ENCODE measurements at places on chromosomes 7 and 10.

DNA sequence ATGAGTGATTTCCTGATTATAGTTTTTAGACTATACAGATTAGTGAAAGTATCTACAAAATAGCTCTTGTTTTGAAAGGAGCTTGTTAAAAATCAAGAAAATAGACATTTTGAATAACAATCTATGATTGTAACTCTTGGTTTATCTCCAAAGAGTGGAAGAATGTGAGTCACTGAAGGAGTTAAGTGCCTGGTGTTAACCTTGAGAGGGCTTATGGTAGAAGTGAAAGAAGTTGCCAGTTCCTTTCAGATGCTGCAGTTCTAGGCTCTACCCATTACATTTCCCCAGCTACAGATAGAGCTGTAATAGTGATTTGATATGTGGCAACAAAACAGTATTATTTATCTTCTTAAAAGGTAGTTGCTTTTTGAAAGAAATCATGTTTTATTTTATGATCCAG lies 12.7 kb downstream of the NRBF2 start:
- DNase-seq: no peak

GRCh38 chr7:97868788-97869187 lies 3.4 kb downstream of the ASNS start:
- no peak for DNase-seq

DNA sequence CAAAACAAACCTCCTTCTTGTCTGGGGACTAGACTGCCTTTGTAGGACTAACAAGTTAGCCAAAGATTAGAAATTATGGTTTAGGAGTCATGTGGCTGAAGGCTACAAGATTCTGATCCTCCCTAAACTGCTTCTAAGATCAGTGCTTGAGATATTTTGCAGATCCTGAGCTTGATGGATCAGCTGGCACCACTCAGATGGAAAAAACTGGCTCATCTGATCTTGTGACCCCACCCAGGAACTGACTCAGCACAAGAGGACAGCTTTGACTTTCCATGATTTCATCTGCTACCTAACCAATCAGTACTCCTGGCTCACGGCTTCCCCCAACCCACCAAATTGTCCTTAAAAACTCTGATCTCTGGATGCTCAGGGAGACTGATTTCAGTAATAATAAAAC lies 271.5 kb upstream of the TAC1 start:
- DNase-seq: no peak

- DNase-seq: no peak
Measured at GRCh38 chr7:49866076-49866735, 92.8 kb downstream of the VWC2 start.

GRCh38 chr7:128732521-128733277 lies 6.5 kb upstream of the CALU start:
- no peak for DNase-seq

DNA sequence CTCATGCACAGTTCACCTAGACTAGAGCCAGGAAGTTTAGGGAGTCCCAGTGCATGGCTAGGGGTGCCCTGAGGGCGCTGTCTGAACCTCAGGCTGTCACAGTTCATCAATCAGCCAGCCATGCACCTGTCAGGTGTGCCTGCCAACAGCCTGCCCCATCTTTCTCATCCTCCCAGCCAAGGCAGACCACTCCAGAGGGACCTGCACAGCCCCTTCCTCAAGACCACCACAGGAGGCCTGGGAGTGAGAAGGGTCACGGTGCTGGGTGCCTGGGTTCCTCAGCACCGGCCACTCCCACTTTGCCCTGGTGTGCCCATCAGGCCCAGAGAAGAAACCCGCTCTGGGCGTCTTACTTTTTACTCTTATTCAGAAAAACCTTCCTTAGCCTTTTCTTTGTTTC lies 8.4 kb downstream of the ATP6V1F start:
- DNase-seq: no peak

DNA sequence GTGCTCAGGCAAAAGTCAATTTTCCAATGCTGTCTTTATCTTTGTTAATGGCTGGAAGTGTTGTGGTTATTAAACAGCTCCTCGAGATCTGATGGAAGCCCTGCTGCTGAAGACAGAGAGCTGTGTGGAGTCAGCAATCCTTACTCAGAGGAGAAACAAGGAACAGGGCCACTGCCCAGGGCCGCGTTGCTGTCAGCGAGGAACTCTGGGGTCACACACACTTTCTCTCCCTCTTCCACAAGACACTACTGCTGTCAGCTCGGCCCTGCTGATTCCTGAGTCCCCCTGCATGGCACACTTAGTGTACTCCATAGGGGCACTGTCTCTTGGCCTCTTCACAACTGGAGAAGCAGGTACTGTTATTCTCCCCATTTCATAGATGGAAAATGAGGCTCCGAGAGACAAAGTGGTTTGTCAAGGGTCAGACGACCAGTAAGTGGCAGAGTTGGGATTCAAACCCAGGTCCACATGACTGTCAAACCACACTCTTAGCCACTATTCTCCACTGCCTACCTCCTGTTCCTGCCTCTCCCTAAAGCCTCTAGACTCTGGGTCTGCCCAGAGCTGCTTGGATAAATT lies 29.3 kb upstream of the PDCD4 start:
- peak; percentile 54 for DNase-seq

- no peak for DNase-seq
Measured at GRCh38 chr7:96187735-96188134, 134.2 kb downstream of the SLC25A13 start.

GRCh38 chr7:158550886-158551452 lies 36.7 kb downstream of the PTPRN2 start:
- no peak for DNase-seq

GRCh38 chr10:59829024-59829423 lies 75.8 kb upstream of the MRLN start:
- DNase-seq: no peak

GRCh38 chr7:16753932-16754855 lies 639 bp downstream of the TSPAN13 start:
- peak; percentile 9 for DNase-seq

DNA sequence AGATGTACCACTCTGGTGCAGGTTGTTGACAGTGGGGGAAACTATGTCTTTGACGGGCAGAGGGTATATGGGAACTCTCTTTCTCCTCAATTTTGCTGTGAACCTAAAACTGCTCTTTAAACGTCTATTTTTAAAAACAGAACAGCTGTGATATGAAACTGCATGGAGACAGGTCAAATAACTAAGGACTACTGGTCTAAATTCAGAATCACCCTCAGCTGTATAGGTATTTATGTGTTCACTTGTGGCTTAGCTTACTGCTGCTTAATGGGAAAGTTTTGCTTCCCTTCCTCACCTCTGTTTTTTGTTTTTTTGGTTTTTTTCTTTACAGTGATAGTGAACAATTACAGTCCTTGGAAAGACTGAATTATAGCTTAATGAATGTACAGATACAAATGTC lies 86.9 kb upstream of the STRIP2 start:
- no peak for DNase-seq

- no peak for DNase-seq
Measured at GRCh38 chr10:131640045-131640644, 260.7 kb upstream of the PPP2R2D start.

- DNase-seq: no peak
Measured at GRCh38 chr7:130566168-130566897, 74.4 kb downstream of the MEST start.

DNA sequence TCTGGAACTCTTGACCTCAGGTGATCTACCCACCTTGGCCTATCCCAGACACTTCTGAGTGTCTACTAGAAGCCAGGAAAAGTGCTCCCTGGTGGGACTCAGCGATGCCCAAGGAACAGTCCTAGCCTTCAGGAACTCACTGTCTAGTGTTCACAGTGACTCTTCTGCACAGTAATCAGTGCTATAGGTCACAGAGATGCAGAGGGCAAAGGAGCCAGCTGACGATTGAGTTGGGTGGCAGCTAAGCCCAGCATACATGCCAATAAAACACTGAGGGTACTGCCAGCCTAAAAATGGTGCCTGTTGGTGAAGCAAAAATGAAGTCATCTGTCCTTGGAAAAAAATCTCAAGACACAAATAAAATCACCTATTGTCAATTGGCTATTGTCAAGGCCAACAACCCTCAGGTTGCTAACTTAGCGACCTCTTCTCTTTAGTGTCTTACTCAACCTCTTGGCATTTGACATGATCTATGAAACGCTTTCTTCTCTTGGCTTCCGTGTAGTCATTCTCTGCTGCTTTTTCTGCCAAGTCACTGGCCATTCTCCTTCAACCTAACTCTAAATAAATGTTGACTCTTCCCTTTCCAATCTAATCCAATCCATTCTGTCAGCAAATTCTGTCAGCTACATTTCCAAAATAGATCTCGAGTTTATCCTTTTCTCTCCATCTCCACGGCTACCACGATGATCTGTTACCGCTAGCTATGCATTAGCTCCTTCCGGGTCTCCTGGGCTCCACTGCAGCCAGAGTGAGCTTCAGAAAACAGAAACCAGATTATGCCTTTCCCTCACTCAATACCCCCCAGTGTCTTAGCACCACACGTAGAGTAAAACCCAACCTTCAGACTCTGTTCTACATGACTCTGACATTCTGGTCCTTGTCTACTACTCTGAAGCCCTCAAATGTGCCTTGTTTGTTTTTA lies 99.2 kb downstream of the ATXN7L1 start:
- no peak for DNase-seq

GRCh38 chr7:105213611-105214010 lies 175.1 kb downstream of the SRPK2 start:
- DNase-seq: no peak

DNA sequence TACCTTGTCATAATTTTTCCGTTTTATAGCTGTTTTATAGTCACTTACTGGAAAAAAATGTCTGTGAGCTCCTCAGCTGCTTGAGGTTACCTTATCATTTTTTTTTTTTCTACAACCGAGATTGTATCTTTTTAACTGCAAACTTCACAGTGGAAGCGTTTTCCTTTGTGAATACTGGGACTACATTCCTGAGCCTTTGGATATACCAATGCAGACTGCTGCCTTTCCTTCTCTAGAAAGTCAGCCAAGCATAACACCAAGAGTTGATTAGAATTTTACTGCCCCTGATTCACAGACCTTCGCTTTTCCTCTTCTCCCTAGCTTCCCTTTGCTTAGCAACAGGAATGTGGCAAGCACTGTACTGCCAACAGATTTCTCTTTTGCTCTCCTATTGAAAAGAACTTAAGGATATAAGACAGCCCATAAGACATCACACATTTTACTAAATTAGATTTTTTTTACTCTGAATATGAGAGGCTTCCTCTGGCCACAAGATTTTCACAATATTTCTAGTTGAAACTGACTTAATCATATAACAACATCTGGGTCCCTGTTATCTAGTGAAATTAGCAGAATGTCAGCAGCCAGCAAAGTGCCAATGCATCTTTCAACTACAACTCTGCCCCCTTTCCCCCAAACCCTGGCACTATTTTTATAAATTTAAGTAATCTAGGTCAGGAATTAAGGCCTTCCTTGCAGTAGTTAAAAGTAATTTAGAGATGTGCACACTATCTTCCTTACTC lies 170.6 kb downstream of the PRKG1 start:
- DNase-seq: no peak

GRCh38 chr10:99450156-99450555 lies 19.7 kb upstream of the GOT1 start:
- no peak for DNase-seq

- DNase-seq: no peak
Measured at GRCh38 chr7:98423043-98423442, 22.2 kb upstream of the BAIAP2L1 start.

GRCh38 chr10:96512524-96513304 lies 1.0 kb downstream of the TLL2 start:
- DNase-seq: no peak

DNA sequence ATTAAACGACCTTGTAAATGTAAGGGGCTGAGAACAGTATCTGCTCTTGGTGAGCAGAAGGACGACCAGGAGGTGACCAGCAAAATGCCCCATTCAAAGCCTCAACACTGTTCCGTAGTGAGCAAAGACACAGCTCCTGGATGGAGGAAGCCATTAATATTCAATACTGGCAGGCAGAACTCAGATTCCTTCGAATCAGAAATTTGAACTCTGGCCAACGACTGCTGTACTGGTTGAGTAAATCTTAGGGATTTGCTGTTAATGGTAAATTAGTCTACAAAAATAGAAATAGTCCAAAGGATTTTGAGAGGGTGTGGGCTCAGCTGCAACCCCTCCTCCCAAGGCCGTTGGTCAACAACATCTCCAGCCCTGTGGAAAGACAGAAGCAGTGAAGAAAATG lies 130.5 kb upstream of the PFKP start:
- DNase-seq: no peak

DNA sequence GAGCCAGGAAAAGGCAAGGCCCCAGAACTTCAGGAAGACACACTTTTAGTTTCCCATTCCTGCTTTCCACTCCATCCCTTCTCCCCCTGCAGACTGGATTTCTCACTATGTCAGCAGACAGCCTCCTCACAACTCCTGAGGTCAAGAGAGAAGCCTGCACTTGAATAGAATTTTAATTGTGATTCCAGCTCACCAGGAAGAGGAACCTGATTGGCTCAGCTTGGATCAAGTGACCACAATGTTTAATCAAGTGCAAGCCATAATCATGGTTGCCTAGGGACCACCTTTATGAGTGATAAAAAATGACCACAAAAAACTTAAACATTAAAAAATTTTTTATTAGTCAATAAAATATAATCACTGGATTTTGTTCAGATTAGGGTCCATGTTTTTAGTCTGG lies 244.7 kb upstream of the RHOBTB1 start:
- no peak for DNase-seq

GRCh38 chr7:155928583-155928982 lies 116.3 kb upstream of the SHH start:
- no peak for DNase-seq

DNA sequence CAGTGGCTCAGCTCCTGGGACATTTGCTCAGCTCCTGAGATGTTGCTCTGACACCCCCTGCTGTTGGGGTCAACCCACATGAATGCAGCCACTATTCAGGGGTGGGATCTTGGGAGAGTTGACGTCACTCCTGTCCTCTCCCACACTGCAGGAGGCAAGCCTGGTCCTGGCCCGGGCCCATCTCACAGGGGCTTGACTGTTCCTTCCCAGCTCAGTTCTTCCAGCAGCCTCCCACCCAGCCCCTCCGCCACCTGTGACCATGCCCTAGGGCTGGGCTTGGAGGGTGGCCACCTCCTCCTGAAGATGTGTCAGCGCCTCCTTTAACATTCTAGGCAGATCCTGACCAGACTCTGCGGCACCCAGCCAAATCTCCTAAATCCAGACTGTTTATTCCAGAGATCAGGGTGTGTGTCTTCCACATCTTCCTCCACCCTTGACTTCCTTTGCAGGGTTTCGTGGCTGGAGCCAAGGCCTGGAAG lies 19.1 kb upstream of the OPALIN start:
- DNase-seq: no peak

DNA sequence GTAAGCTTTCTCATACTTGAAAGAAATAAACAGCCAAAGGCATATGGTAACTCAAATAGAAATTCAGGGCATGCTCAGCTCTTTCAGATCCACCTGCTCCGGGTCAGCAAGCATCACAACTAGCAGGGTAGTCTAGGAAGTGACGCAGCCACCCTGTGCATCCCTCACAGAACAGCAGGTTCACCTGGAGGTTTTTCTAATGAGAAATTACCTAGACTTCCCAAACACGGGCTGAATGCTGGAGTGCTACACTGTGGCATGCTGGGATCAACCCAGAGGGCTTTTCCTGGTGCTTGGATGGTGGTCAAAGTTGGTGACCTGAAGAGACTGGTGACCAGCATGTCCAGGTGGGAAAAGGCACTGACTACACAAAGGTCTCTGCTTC lies 66.8 kb upstream of the DNAJB6 start:
- DNase-seq: no peak

GRCh38 chr10:88172159-88172558 lies 308.7 kb downstream of the PTEN start:
- no peak for DNase-seq

Data from MM.1S (cell line).